Neural crest cell (in vitro differentiated cells): ENCODE measurements at places on chromosomes 2 and 18.

DNA sequence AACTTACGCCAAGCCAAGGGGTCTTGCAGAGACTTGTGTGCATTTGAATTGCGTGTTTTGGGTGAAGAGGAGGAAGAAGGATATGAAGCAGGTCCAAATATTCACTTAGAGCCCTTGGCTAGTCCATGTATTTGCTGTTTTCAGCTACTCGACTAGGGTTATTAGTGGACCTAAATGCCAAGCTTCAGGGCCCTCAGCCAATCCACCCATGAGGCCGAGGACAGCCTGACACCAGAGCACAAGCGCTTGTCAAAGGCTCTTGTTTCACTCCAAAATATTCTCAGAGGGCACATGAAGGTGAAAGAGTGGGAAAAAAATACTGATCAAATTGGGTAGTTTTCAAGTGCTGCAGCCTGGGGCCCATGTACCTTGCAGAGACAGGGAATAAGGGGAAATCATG, 174.8 kb upstream of the ACAA2 start:
- DNase-seq, result no peak

GRCh38 chr2:66364495-66365333, 70.2 kb upstream of the MEIS1 start:
- no peak for DNase-seq

DNA sequence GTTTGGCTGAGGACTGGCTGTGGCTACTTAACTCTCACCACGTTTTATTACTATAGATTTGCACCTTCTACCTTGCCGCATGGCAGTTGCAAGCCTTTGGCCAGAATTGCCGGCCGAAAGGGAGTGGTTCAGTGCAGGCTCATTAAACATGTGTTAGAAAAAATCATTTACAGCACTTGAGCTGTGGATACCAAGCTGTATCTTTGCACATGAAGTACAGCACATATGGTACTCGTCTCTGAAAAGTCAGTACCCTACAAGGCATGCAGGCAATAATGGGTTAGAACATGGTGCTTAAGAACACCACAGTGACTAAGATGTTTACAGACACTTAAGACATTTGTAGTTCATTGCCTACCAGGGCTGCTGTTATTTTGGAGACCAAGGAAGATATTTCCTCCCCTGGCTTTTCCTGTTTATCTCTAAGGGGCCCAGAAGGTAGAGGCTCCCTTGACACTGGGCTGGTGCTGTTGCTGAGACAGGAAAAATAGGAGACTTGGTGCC, 103.1 kb downstream of the ZNF532 start:
- no peak for DNase-seq

DNA sequence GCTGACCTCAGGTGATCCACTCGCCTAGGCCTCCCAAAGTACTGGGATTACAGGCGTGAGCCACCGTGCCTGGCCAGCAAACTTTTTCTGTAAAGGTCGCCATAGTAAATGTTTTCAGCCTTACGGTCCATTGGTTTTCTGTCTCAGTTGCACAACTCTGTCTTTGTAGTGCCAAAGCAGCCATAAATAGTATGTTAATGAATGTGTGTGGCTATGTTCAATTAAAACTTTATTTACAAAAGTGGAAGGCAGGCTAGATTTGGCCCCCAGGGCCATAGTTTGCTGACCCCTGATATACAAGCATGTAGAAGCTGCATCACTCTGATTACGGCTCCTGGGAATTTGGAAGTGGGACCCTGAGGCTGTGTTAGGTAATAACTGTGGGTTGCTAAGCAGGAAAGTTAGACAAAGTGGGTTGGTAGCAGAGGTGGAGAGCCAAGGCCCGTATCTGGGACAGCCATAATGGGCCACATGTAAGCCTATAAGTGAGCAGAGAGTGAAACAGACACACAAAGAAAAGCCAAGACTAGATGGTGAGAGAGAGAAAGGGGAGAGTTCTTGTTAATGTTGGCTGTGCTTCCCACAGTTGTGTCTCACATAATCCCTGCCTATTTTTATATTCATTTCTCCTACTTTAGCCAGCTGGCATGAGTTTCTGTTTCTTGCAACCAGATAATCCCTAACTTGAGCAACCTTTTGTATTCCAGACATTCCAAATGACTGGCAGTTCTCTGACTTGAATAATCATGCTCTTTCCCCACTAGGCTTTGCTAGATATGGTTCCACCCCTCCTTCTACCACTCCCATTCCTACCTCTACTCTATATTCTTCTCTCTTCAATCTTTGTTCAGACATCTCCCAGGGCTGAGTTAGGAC, 223.3 kb upstream of the STON1 start:
- DNase-seq, result no peak

DNA sequence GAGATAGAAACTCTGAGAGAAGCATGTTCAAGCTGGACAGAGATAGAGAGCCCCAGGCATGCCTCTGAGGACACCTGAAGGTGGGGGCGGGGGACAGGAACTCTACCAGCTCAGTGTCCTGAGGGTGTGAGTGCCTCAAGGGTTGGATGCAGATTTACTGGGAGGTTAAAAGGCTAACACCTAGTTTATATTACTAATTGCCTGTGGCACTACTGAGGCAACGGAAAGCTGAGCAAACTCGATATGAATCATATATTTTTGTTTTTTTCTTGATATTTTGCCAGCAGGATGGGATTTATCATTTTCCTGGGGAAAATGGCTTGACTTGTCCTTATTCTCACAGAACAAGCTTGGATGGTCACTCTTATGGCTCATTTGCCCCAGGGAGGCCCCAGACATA, 319.5 kb downstream of the ALK start:
- DNase-seq, result no peak

DNA sequence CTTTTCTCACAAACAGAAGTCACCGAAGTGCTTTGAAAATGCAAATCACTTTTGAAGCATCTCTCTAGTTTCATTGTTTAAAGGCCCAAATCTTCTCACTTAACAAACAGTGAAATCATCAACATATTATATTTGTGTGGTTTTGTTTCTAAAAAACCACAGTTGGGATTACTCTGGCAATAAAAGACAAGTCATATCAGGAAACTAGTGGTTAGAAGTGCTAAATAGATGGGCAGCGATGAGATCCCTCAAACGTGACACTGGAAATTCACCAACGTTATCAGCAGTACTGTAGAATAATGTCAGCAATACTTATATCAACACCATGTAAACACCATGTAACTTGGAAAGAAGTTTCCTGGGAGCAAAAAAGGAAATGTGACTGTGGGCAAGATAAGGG, 893.5 kb downstream of the SUCLG1 start:
- no peak for DNase-seq

- DNase-seq, result no peak
Observed at GRCh38 chr2:10763461-10763800, 42.0 kb downstream of the ATP6V1C2 start.

GRCh38 chr2:22967756-22968155, 417.2 kb upstream of the KLHL29 start:
- no peak for DNase-seq

GRCh38 chr2:180442860-180443644, 436.0 kb upstream of the CWC22 start:
- DNase-seq, result no peak

- DNase-seq, result no peak
Observed at GRCh38 chr2:69087912-69088240, 74.9 kb downstream of the ANTXR1 start.

- DNase-seq, result no peak
Observed at GRCh38 chr18:49944663-49945062, 131.3 kb upstream of the ACAA2 start.

DNA sequence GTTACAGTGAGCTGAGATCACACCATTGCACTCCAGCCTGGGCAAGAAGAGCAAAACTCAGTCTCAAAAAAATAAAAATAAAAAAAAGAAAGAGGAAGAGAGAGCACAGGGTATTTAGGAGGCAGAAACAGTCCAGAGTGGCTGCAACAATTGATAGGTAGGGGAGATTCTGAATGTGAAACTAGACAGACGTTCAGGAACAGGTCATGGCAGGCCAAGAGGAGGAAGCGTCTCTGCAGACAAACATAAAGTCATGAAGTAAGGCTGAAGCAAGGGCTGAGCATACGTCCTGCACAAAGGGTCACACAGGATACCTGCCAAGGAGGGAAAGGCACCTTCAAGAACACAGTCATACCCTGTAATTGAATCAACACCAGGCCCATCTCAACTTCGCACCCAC, 64.1 kb upstream of the ZNF532 start:
- no peak for DNase-seq

DNA sequence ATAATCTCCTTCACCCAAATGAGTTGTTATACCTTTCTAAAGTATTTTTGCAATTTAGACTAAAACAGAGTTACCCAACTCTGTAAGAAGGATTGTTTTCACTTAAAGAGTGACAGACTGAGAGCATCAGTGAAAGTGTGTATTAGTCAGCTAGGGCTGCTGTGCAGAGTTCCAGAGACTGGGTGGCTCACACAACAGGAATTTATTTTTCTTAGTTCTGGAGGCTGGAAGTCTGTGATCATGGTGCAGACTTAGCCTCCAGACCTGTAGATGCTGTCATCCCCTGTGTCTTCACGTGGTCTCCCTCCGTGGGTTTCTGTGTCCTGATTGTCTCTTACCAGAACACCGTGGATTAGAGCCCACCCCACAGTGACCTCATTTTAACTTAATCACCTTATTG, 40.0 kb downstream of the BCL2L11 start:
- DNase-seq, result no peak

GRCh38 chr18:8868276-8868675, 162.9 kb downstream of the MTCL1 start:
- no peak for DNase-seq

- DNase-seq, result no peak
Observed at GRCh38 chr18:78934003-78934402, 45.6 kb upstream of the SALL3 start.

DNA sequence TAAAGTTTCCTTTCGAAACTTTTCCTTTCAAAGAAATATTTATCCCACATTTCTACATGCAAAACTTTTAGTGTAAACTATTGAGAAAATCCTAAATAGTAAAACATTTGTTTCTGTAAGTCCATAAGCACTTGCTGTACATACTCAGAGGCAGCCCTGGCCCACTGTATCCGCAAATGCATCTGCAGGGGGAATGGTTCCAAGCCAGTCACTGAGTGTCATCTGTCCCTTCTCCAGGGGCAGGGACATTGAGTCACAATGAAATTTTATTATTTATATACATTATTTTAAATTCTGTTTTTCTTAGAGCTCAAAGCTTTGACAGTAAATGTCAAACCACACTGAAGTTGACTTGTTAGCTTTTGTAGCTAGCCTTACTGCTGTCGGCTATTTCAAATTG, 367.2 kb downstream of the MTX2 start:
- DNase-seq, result no peak

GRCh38 chr2:81234711-81235110, 930.2 kb upstream of the LRRTM1 start:
- DNase-seq, result no peak

DNA sequence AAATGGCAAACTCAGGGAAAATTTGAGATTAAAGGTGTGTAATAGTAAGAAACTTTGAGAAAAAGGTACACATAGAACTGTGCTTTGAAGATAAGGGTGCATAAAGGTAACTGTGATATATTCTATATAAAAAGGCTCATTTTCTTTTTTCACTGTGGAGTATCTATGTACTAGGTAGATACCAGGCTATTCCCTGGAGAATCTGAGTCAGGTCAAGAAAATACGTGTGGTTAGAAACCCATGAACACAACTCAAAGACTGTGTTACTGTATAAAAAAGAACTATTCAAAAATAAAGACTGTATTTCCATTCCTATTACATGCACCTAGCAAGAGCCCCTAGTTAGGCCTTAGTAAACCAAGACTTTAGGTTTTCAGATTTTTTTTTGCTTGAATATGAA, 100.1 kb upstream of the GRB14 start:
- no peak for DNase-seq

- DNase-seq, result no peak
Observed at GRCh38 chr18:55982992-55983391, 395.0 kb upstream of the TCF4 start.

DNA sequence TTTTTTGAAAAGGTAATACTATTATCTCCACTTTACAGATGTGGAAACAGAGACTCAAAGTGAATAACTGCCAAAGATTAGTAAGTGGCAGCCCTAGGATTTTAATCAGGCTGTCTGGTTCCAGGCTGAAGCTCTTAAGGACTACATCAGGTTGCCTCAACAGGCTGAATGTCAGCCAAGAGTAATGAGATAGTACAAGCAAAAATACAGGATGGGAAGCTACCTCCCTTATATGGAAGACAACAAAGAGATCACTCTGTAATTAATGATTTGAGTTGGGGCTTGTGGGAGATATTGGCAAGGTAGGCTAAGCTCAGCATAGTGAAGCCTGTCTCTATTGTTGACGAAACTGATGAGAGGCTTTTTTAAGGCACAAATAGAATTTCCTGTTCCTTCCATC, 323.1 kb downstream of the KCNJ3 start:
- DNase-seq, result no peak

- no peak for DNase-seq
Observed at GRCh38 chr2:134075204-134075603, 178.7 kb upstream of the MGAT5 start.

DNA sequence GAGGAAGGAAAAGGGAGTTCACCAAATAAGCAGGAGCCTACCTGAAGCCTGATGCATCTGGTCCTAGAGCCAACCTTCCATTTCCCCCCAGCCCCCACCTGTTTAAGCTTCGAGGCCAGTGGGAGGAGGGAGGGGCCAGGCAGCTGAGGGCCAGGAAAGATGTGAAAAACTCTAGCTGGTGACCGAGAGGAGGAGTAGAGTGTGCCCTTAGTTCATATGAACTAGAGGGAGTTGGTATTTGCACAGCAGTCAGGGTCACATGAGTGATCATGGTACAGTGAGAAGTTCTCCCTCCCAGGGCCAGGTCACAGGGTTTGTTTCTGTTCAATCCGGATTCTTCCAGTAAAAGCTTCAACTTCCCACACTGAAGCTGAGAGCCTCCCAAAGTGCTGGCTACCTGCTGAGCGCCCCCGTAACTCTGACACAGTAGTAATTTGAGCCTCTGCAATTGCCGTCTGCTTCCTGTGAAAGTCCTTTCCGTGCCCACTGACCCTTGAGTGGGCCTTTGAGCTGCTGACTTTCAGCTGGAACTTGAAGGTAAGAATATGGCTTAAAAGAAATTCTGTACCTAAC, at the start of gene SULT1C2:
TSS of gene SULT1C2 (plus strand) at position 362 of the 573 bp plus-strand sequence. CDS start 4,773 bp downstream, outside the sequence.
- DNase-seq, result no peak

DNA sequence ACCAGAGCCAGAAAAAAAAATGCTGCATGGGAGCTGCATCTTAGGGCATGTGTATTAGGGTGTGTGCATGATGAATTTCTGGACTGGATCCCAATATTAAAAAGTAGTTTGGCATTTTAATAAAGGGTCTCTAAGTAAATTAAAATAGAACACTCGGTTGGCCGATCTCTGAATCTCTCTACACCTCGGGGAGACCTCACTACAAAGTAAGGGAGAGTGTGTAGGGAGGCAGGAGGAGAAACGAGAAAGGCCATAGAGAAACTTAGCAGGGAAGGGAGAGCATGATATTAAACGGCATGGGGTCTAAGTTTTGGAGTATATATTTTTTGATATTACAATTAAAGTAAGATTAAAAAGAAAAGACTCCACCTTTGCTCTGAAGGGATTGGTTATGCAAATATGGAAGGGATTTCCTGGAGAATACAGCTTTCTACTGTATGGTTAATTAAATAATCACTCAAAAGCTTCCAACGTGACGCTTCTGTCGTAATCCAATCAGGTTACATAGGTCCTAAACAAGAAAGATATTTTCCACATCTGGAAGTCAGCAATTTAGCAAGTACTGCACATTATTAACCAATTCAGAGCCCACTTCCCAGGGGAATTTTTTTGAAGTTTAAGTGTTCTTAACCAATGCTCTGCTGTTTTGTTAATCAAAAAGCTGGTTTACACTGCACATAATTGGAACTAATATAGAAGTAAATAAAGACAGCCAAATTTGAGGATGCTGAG, 1.0 kb upstream of the ZEB2 start:
- no peak for DNase-seq
